ENCODE measurements at places on chromosomes 5 and 9.

- DNase-seq = no peak
Measured at GRCh38 chr5:32387211-32387610, 57.3 kb downstream of the ZFR start.

DNA sequence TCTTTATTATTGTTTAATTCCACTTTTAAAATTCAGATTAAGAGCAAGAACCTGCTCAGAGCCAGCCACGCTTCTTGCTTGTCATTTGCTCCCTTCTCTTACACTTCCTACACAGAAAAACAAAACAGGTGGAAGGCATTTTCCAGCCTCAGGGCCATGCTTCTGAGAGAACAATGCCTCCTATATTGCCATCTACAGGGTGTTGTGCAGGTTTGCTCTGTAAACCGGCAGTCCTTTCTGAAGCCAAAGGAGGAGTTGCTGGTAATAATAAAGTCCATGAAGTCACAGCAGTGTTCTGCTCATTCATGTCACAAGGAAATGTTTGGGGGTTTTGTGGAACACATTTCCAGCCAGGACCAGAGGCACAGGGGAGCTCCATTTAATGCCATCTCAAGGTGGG, 16.1 kb upstream of the PRLR start:
- DNase-seq = no peak

DNA sequence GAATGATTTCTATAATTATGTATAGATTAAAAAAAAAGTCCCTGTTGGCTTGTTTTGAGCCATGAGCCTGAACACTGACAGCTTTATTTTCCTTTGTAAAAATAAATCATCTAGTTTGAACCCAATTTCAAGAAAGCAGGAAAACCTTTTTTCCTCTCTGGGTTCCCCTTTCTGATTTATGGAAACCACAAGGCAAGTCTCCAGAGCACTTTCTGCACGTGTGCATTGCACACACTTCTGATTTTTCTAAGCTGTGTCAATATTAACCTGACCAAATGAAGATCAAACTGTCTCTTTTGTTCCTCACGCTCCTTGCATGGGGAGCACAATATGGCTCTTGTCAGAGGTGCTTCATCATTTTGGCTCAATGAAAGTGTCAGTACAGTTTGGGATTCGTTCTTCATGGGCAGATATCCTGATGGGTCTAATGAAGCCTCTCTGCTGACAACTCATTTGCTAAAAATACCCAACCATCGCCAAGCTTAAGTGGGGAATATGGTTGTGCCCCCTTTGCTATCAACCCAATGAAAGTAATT, 39.2 kb upstream of the PCA3 start:
- DNase-seq = no peak

DNA sequence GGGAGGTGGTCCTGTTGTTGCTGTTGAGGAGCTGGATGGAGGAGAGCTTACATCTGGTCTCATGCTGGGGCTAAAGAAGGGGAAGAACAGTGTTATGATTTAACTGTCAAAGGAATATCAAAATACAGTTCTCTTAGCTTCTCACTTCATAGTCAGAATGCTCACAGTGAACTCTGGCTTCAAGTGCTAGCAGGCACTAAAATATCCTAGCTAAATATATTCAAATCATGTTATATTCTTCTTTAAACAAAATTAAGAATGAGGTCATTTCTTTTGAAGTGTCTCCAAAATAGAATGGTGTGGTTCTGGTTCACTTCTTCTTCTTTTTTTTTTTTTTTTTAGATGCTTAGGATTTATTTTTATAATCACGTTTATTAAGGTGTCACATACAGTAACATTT, 89.4 kb downstream of the NR3C1 start:
- no peak for DNase-seq
